CD4-positive, alpha-beta T cell treated with Interleukin-15 for 1 hour (primary cell): ENCODE measurements at places on chromosomes 12 and 14.

DNA sequence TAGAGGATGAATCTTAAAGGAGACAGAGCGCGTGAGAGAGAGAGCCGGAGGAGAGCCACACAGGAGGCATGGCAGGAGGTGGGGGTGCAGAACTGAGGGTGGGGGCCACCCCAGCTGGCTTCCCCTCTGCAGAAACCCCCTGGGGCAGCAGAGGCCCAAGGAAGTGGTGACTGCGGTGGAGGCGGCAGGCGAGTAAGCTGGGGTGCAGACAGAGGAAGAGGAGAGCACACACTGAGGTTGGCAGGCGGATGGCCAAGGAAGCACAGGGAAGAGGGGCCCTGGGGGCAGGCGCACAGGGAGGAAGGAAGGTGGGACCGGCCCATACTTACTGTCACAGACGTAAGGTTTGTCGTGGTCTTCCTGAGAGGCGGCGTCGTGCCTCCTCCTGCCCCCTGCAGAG lies 179.8 kb downstream of the DPF3 start:
- DNase-seq: peak; percentile 72

- DNase-seq: no peak
Observed at GRCh38 chr12:1382826-1383225, 211.6 kb downstream of the FBXL14 start.

GRCh38 chr12:67152451-67152850 lies 116.7 kb upstream of the CAND1 start:
- no peak for DNase-seq

DNA sequence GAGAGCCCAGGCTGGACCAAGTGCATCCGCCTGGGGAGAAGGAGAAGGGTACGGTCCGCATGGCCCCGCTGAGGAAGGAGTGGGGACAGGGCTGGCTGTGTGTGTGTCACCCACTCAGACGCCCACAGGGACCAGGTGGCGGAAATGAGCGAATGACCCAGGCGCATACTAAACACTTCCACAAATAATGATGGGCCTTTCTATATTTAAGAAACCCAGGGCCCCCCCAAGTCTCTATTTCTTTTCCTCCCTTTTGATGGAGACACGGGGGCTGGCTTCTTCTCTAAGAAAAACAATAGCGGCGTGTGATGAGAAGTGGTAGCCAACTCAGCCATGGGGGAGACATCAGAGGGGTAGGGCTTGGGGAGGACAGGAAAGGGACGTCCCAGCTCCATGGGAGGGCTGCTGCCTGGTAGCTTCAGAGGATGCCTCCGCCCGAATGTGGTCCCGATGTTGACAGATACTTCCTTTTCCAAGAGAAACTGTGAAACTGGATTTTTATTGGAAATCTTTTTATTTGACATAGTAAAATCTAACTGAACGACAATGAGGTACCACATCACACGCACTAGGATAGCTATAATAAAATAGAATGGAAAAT lies 6.3 kb upstream of the MAP1LC3B2 start:
- DNase-seq: no peak

DNA sequence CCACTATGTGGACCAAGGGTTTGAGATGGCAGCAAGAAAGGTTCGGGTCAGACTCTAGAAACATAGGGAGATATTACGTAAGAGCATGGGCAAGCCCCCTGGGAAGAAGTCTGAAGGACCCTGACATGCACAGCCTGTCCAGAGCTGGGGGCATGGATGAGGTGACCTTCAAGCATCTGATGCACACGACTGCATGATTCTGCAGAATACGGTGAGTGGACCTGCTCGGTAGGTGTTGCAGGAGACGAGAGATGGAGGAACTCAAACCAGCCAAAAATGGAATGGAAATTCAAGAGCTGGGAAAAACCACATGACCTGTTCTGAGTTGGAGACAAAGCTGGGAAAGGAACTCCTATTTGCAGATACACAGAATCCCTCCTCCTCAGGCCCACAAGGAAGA lies 43.6 kb downstream of the ANO2 start:
- DNase-seq: no peak

- no peak for DNase-seq
Observed at GRCh38 chr12:50185301-50185895, 18.2 kb upstream of the CERS5 start.

- DNase-seq: no peak
Observed at GRCh38 chr14:41022932-41023331, 583.7 kb upstream of the LRFN5 start.

GRCh38 chr12:43208627-43209026 lies 343.4 kb downstream of the ADAMTS20 start:
- no peak for DNase-seq

DNA sequence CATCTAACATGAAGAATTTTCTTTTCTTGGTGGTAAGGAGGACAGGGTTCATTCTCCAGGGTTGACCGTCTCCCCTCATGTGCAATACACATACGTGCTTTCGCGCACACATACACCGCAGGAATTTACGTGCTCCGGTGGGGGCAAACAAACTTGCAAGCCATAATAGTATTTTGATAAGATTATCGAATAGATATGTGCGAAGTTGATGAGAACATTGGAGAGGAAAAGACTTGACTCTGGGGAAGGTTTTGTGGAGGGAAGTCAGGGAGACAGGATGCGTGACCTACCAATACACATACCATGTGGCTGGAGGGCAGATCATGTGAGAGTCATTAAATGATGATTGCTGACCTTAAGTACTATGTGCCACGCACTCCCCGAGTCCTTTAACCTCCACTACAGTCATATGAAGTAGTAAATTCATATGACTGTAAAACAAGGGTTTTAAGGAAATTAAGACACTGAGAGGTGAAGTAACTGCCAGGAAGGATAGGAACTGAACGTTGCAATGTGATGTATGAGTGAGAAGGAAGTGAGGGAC lies 921 bp downstream of the RAD51B start:
- DNase-seq: no peak
